CD4-positive, alpha-beta T cell treated with Interferon gamma for 1 hour (primary cell): ENCODE measurements at places on chromosomes 7 and 10.

- DNase-seq = no peak
Observed at GRCh38 chr10:48390933-48391845, 84.7 kb downstream of the MAPK8 start.

DNA sequence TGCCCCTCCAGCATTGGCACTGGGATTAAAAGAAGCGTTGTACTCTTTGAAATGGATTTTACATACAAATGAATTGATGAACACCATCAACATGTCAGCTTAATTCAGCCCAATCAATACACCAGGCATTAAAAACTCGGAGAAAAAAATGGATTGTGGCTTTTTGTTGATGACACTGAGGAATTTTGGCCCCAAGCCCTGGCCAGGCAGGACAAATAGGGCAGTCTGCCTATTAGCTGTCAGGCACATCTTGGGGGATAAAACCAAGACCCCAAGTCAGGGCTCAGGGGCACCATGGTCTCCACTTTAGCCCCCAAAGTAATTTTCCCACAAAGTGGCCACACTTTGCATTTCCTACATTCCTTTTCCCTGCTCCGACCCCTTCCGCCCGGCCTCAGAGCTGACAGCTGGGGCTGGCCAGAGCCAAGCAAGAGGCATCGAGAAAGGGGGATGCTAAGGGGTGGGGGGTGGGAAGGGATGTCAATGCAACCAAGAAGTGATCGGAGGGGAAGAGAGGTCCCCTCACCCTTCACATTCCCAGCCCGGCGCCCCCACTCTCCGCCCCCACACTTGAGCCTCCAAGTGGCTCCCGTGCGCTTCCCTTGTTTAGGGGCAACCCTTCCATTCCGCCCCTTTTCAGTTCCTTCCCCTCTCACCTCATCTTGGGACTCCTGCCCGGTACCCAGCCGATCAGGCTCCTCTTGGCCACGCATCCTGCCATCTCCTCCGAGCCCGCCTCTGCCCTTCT, 711 bp downstream of the HIP1 start:
- DNase-seq = no peak

GRCh38 chr7:131342864-131343442, 15.3 kb downstream of the MKLN1 start:
- DNase-seq = no peak

GRCh38 chr10:3082290-3082689, 14.9 kb downstream of the PFKP start:
- no peak for DNase-seq

GRCh38 chr10:75624638-75625037, 193.2 kb downstream of the LRMDA start:
- DNase-seq = no peak

DNA sequence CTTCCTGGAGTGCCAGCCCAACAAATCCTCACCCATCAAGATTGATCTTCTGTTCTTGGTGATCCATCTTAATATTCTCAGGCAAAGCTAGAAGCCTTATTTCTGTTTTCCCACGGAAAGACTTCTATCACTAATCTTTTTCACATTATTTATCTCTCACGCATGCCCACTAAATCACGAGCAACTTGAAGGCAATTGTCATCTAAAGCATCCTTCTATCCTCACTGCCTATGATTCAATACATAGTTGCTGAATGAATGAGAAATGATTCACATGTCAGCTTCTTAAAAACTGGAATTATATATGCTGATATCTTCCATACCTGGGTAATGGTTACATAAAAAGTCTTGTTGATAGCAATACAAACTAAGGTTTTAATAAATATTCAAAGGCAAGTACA, 12.6 kb upstream of the COL1A2 start:
- DNase-seq = no peak

DNA sequence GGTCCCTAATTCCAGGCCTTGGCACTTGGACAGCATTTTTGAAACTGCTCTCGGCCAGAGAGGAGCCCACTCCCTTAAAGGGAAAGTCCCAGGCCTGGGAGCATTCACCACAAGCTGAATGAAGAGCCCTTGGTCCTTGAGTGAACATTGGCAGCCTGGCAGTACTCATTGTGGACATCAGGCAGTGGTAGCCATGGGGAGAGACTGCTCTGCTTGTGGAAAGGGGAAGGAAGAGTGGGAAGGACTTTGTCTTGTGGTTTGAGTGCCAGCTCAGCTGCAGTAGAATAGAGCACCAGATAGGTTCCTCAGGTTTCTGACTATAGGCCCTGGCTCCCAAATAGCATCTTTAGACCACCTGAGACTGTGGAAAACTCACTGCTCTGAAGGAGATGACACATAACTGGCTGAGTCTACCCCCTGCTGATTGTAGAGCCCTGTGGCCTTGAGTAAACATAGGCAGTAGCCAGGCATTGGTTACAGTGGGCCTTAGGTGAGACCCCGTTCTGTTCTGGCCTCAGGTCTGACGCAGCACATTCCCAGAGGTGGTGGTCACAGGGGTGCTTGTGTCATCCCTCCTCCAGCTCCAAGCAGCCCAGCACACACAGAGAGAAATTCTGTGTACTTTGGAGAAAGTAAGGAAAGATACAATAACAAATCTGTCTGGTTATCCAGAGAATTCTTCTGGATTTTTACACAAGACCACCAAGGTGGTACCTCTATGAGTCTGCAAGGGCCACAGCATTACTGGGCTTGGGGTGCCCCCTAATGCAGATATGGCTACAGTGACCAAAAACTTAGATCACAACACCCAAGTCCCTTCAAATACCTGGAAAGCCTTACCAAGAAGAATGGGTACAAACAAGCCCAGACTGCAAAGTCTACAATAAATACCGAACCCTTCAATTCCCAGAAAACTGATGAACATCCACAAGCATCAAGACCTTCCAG, 153.8 kb downstream of the GNAI1 start:
- DNase-seq = no peak

DNA sequence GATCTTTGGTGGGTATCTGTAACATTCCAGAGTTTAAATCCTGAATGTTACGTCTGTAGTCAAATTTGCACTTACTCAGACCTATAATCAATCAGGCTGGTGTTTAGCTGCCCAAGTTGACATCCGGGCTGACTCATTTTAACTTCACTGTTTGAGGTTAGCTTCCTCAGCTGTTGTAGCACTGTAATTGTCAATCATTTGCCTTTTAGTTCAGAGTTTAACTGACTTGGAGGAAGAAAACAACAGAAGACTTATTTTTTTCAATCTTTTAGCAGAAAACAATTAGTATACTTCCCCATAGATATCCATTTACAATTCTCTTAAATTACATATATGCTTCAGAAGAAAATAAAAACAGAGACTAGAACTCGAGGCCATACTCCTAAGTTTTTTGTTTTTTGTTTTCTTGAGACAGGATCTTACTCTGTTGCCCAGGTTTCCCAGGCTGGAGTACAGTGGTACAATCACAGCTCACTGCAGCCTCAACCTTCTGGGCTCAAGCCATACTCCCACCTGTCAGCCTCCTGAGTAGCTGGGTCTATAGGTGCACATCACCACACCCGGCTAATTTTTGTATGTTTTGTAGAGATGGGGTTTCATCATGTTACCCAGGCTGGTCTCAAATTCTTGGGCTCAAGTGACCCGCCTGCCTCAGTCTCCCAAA, 38.5 kb upstream of the LRRC17 start:
- no peak for DNase-seq

GRCh38 chr10:111208951-111209350, 132.1 kb downstream of the ADRA2A start:
- no peak for DNase-seq

DNA sequence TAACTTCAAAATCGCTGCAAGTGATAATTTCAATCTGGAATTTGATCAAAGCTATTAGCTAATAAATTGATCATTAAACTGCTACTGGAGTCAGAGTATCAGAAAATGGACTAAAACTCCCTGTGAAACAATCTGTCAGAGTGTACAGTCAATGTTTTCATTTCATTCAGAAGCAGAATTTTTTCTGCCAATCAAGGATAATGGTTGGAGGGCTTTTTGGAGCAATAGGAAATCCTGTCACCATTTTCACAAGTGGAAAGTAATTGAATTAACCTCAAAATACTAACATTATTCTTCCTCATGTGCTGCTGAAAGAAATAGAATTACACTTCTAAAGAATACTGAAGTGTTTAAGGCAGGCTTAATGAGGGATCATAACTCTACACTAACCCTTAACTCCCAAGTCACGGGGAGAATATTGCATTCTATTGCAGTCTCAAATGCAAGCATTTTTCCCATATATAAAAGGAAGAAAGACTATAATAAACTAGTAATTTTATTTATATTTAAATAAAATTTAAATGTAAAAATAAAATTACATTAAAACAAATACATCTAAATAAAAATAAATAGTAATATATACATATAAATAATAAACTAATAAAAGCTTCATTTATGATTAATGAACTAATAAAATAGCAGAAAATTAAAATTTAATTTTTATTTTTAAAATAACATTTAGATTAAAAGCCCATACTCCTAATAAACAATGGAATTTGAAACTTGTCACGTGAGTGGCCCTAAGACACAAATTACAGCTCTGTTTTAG, 67.1 kb downstream of the SEMA3E start:
- no peak for DNase-seq

GRCh38 chr10:131926253-131926652, 25.4 kb downstream of the PPP2R2D start:
- no peak for DNase-seq

DNA sequence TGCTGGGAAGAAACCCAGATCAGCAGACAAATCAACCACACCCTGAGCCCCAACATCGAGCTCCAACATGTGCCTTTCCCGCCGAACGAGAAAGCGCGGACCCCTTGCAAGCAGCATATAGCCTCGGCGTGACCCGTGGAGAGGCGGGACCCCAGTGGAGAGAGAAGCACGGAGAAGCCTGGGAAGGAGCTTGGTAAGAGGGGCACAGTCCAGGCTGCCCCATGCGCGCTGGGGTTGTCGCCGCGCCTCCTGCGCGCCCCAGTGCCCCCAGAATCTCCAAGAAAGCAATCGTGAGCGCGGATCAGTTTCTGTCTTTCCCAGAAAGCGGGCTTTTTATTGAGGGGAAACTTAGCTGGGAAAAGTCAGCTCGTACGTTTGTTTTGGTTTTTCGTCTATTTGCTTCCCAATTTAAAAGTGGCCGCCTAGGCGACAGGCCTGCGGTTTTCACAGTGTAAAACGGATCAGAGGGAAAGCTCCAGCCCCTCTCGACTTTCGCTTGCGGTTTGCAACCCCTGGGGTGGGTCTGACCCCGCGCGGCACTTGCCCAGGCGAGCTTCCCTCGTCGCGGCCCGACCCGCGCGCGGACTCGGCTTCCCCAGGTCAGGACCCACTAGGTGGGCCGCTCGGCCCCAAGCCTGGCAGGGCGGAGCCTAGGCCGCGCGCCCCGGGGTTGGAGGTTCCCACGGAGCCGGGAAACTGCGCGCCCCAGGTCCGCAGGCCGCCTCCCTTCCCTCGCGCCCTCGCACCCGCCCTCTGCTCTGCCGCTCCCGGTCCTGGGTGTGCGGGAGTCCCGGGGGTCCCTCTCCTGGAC, 31.1 kb downstream of the SKIDA1 start:
- DNase-seq = no peak

DNA sequence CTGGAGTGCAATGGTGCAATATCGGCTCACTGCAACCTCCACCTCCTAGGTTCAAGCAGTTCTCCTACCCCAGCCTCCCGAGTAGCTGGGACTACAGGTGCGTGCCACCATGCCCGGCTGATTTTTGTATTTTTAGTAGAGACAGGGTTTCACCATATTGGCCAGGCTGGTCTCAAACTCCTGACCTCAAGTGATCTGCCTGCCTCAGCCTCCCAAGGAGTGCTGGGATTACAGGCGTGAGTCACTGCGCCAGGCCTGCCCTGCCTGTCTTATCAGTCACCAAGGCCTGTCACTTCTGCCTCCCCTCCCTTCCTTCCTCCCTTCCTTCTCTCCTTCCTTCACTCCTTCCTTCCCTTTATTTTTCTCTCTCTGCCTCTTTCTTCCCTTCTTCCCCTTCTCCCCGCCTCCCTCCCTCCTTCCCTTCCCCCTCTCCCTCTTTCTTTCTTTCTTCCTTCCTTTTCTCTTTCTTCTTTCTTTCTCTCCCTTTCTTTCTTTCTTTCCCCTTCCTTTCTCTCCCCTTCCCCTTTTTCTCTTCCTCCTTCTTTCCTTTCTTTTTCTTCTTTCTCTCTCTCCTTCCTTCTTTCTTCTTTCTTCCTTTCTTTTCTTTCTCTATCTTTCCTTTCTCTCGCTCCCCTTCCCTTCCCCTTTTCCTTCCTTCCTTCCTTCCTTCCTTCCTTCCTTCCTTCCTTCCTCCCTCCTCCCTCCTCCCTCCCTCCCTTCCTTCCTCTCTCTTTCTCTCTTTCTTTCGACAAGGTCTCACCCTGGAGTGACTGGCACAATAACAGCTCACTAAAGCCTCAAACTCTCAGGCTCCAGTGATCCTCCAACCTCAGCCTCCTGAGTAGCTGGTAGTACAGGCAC, 3.1 kb upstream of the ST7 start:
- DNase-seq = no peak

GRCh38 chr7:14899030-14899429, 3.5 kb downstream of the DGKB start:
- no peak for DNase-seq

DNA sequence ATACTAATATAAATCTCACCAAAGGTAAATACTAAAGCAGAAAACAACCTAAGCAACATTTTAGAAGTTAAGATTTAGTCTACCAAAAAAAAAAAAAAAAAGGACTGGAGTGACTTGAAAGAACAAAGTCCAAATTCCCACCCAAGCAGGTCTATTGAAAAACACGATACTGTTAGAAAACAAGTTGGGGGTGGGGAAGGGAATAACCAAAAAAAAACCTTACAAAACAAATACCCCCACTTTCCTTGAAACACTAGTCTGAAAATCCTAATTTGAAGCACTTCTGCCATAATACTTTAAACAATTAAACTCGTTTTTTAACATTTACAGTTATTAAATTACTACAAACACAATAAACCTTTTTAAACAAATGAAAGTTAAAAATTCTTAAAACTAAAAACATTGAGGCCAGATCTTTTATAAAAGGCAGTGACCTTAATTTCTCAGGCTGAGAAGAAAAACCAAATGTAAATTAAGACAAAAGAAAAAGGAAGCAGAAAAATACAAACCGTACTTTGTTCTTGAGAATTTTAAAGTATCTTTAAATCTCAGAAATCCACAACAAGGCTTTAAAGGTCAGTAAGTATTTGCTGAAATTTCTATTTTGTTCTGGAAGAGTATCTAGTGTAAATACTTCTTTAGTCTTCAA, 135.1 kb downstream of the NRBF2 start:
- no peak for DNase-seq
